Cardiac ventricle fibroblast (primary cell): ENCODE measurements at places on chromosomes 12 and 14. TPM values are rescaled to one million over a fixed set of nuclear protein-coding genes. Genes with fewer than 3 reads are reported as not detected.

The TRPV4 gene
- 2.6 TPM in 2 replicates for total RNA-seq

The DLK1 gene
- 0.19 and 0.59 TPM in 2 replicates for total RNA-seq

The ENDOU gene
- total RNA-seq = not detected in 2 replicates

The CAPZA3 gene
- not detected in 2 replicates for total RNA-seq

The LMO3 gene
- total RNA-seq = 33.0 and 34.1 TPM in 2 replicates

The IL26 gene
- not detected in 2 replicates for total RNA-seq

The LRP1-AS gene
- total RNA-seq = not detected in 2 replicates

The RNASE3 gene
- not detected in 2 replicates for total RNA-seq

The CLEC4C gene
- not detected in 2 replicates for total RNA-seq

The ING4 gene
- total RNA-seq = 39.3 TPM in 2 replicates

The SMCO2 gene
- total RNA-seq = not detected in 2 replicates

The LRRC10 gene
- total RNA-seq = not detected in 2 replicates

The GPRC5D gene
- not detected in 2 replicates for total RNA-seq

The CLECL1 gene
- not detected in 2 replicates for total RNA-seq

The TAS2R9 gene
- not detected in 2 replicates for total RNA-seq

The COPZ1 gene
- total RNA-seq = 109 and 114 TPM in 2 replicates

The GLT8D2 gene
- 71.8 and 79.5 TPM in 2 replicates for total RNA-seq

The KSR2 gene
- not detected in 2 replicates for total RNA-seq

The GZMH gene
- not detected in 2 replicates for total RNA-seq

The RTL1 gene
- total RNA-seq = not detected in 2 replicates

The C1QL4 gene
- total RNA-seq = not detected in 2 replicates

The ANG gene
- total RNA-seq = 24.5 and 37.8 TPM in 2 replicates

The ARG2 gene
- total RNA-seq = 2.0 and 5.9 TPM in 2 replicates

The KCNMB4 gene
- total RNA-seq = 1.9 and 2.4 TPM in 2 replicates

The LBHD2 gene
- total RNA-seq = not detected in 2 replicates

The LAG3 gene
- total RNA-seq = 0.06 and 0.10 TPM in 2 replicates

The C12orf54 gene
- total RNA-seq = not detected in 2 replicates

The CLEC14A gene
- 57.4 and 60.1 TPM in 2 replicates for total RNA-seq

The SLCO1B1 gene
- total RNA-seq = not detected in 2 replicates

The GPR137C gene
- 0.39 and 0.87 TPM in 2 replicates for total RNA-seq

The FAM234B gene
- 5.3 and 7.6 TPM in 2 replicates for total RNA-seq

The RNF212B gene
- not detected in 2 replicates for total RNA-seq

The GPR84 gene
- total RNA-seq = not detected in 2 replicates

The TMEM229B gene
- total RNA-seq = 0.69 and 1.9 TPM in 2 replicates

The FAM186B gene
- 0.06 and 0.15 TPM in 2 replicates for total RNA-seq

The CACNA2D4 gene
- total RNA-seq = 1.3 and 3.0 TPM in 2 replicates

The IGF1 gene
- 0.06 and 1.1 TPM in 2 replicates for total RNA-seq
